ENCODE measurements at places on chromosomes 16 and 17.
A peak's percentile ranks its signal among the peaks of the same experiment; 100 is the strongest.

- peak; percentile 81 for DNase-seq
These were observed 19.3 kb upstream of the NXPH3 start for GRCh38 chr17:49556223-49556943.

DNA sequence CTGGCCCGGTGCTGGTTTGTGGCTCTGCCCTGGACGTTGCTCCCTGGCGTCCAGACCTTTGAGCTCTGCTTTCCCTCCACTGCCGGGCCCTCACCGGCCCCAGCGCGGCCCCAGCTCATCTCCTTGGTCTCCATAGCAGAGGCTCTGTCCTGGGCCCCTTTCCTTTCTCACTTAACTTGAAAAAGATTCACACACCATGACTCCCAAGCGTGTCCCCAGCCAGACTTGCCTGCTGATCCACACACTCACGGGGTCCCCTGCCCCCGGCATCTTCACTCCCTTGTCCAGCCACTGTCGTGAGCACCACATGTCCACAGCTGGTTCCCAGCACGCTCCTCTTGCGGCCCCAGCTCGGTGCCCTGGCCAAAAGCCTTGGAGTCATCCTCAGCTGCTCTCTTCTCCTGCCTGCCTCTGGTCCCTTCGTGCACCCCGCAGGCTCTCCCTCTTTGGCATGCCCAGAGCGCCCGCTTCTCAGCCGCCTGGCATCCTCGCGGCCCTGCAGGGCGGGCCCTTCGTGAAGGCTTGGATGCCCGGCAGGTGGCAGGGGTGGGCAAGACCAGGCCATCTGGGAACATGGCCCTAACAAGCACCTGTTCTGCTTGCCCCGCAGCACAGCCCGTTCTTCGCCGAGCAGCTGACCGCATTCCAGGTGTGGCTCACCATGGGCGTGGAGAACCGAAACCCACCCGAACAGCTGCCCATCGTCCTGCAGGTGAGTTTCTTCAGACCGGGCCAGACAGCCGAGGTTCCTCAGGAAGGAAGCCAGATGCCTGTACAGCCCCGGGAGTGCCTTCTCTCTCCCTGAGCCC lies 145.6 kb upstream of the CHMP6 start:
- DNase-seq = no peak

DNA sequence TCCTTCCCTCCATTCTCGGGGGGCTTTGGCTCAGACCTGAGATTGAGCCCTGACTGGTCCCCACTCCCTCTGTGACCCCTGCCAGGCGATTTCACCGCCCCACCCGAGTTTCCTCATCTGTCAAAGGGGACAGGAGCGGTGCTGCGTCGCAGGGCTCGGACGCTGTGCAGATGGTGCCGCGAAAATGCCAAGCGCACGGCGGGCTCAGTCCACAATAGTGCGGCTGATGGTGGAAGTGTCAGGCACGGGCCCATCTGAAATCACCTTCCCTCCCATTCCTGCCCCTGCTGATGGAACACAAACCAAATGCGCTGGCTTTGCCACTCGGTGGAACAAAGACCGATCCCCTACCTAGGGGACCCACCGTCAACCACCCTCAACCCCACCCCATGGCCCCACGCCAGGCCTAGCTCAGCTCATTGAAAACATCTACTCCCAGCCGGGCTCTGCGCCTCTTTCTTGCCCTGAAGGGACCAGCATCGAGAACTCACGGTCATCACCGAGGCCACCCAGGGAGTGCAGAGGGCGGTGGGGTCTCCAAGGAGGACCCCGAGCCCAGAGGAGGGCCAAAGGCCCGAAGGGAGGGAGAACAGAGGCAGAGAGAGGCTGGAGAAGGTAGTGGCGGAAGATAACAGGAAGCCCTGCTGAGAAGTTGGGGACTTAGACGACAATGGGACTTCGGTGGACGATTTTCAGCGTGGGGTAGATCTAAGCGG lies 1.4 kb downstream of the CARHSP1 start:
- DNase-seq = no peak

DNA sequence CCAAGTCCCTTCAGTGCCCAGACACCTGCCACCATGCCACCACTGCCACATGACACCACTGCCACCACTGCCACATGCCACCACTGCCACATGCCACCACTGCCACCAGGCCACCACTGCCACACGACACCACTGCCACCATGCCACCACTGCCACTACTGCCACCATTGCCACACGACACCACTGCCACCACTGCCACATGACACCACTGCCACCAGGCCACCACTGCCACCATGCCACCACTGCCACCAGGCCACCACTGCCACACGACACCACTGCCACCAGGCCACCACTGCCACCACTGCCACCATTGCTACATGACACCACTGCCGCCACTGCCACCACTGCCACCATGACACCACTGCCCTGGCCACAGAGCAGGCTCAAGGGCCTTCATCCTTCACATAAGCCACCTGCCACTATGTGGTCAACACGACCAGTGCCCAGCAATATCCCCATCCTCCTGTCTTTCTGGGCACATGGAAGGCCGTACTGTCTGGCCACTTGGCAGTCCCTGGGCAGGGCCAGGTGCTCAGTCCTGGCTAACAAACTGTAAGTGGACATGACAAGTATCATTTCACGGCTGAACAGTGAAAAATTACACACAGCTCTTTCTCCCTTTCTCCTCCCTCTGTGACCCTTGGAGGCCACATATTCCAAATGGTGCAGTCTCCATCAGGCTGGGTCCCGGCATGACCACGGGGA lies 33.1 kb downstream of the ABR start:
- DNase-seq = no peak

- DNase-seq = no peak
These were observed 27.5 kb downstream of the AXIN2 start for GRCh38 chr17:65533852-65534457.

DNA sequence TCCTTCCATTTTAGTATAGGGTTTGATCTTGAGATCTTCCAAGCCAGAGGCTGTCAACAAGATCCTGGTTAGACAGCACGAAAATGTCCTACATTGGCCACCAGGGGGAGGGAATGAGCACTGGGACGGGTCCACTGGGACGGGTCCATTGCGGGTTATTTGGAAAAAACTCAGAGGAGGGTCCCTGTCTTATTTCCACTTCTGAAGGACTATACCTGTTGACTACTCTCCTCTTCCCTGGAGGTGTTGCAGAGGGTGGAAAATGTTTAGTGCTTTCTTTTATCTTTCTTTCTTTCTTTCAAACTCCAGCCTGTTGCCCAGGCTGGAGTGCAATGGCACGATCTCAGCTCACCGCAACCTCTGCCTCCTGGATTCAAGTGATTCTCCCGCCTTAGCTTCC lies 2.5 kb downstream of the TTLL6 start:
- peak; percentile 33 for DNase-seq

- DNase-seq = no peak
These were observed 1.1 kb upstream of the ALOX12 start for GRCh38 chr17:6994666-6995256.

DNA sequence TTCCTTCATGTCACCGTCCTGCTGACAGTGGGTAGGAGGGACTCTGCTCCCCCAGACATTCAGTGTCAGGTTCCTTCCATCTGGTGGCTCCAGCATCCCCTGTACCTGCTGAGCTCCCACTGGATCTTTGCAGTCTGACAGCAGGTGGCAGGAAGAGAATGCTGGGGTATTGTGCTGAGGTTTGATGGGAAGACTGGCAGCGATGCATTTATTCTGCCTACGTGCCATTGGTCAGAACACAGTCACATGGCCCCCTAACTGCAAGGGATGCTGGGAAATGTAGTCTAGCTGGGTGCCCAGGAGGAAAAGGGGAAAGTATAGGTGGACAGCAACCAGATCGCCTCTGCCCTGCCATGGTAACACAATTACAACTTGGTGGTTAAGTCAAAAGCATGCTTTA lies 44.4 kb downstream of the IRX3 start:
- no peak for DNase-seq

GRCh38 chr17:82173351-82174041 lies 39.1 kb downstream of the CCDC57 start:
- no peak for DNase-seq

DNA sequence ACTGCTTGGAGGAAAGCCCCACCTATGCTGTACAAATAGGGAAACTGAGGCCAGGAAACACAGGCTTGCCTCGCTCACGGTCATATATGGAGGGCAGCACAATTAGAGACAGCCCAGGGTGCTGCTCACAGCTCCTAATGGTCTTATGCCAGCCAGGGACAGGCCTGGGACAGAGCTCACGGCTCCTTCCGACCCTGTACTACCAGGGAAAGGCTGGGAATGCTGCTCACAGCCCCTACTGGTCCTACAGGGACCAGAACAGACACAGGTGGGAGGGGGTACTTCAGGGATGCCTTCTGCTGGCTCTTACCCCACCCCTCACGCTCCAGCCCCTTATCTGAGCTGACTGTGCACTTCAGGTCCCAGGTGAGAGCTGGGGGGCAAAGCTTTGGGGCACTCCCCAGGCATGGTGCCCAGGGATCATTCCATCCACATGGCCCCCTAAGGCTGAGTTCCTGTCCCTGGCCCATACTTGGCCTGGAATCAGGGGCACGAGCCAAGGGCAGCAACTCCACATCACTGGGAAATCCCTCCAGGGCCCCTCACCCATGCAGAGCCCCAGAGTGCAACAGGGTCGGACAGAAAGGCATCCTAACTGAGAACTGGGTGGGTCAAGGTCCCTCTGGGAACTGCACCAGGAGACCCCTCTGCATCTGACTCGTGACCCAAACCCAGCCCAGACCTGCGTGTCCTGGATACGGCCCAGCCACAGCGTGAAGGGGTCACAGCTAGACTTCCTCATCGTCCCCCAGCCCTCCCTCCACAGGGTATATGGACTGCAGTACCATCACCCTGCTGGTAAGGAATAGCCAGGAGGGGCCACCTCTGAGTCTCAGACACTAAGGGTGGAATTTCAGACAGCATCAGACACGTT lies 5.9 kb downstream of the RHBDF1 start:
- DNase-seq = no peak

DNA sequence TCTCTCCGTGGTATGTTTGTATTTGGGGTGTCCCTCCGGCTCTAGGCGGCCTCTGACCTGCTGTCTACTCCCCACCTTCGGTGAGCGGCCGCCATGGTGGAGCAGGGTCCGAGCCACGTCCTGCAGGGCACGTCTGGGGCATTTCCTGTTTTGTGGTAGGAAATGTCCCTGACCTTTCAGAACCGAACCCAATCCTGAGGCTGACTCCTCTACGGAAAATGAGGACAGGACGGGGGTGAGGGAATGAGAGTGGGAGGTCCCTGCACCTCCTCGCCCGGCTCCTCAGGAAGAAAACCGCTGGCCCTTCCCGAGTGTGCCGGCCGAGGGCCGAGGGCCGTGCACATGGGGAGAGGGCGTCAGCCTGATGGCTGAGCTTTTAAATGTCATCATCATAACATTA lies 45.8 kb downstream of the WDR45B start:
- no peak for DNase-seq

DNA sequence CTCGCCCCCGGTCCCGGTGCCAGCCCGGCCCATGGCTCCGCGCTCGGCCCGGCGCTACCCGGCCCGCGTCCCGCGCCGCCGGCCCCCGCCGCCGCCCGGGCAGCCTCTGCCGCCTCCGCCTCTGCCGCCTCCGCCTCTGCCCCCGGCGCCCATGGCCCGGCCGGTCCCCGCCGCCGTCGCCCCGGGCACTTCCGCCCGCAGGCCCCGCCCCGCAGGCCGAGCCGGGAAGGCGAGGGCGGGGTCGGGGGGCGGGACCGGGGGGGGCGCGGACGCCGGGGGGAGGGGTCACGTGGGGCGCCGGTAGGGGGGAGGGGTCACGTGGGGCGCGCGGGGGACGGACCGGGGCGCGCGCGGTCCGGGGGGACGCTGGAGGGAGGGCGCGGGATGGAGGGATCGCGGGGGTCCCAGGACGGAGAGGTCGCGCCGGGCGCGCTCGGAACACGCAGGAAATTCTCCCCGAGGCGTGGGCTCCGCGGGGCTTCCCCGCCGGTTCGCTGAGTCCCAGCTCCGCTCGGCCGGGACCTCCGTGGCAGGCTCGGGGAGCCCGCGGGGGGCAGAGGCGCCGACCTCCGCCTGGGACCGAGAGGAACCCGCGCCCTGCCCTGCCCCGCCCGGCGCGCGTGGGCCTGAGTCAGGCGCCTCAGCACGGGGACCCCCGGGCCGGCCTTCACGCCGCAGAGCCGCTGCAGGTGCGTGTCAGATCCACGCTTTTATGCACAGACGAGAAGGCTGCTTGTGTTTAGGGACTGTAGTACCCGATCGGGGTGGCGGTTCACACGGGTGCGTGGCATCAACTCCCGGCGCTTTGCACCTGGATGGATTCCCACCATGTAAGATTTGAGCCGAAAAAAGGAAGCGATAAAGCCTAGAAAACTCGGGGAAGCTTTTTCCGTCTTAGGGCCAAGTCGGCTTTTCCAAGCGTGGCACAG lies at the start of gene PGAP6:
TSS of gene PGAP6 (minus strand) at position 190 of the 929 bp plus-strand sequence. CDS start at position 33, 157 bp downstream.
- peak; percentile 57 for DNase-seq

- DNase-seq = no peak
These were observed 63.1 kb downstream of the SPAG9 start for GRCh38 chr17:51057534-51057933.

DNA sequence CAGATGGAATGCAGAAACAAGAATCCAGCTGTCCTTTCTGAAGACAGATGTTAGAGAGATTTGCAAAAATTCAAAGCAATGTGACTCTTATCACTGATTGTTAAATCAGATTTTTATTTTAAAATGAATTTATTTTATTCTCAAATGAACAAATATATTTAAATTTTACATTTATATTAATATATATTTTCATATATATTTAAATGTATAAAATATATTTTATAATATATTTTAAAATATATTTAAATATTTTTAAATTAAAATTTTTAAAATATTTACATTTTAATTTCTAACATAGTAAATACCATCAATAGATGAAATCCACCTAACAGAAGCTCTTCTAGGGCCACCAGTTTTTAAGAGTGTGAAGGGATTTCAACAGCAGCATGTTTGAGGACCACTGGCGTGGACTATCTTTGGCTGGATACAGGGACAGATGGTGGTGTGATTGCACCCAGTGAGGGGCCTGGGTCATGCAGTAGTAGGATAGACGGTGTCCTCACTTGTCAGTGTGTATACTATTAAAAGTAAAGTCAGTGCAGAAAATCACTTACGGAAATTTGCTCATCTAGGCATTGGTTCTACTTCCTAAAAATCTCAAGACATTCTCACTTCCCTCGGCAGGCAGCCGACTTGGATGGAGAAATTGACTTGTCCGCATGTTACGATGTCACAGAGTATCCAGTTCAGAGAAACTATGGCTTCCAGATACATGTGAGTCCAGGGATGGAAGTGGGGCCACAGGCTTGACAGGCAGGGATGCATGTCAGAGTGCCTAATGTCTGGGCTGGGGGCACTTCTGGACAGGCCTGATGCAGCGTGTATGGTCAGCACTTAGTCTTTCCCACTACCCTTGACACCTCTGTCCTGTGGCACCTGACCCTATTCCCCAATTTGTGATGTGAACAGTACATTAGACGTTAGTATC lies 56.3 kb downstream of the PLD6 start:
- DNase-seq = no peak

GRCh38 chr17:7654832-7655540 lies 4.3 kb downstream of the ATP1B2 start:
- no peak for DNase-seq

DNA sequence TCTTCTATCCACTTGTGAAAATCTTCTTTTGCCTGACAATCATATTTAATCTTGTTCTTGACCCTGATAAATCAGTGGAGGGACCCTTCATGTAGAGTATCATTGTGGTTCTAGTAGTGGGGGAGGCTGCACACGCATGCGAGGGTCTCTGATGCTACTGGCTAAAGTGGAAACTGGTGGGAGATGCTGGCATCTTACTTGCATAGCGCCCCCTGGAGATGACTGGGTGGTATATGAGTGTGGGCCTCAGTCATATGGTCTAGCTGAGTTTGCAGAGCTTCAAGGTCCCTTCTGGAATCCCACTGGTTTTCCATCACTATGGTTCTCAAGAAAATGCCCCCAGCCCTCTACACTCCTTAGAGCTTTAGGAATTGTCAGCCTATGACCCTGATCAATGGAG lies 236.4 kb upstream of the AXIN2 start:
- no peak for DNase-seq

Data from posterior cingulate gyrus (tissue), 11 donors.